ENCODE measurements at places on chromosomes 2 and 18.

- DNase-seq = no peak
Observed at GRCh38 chr18:7516266-7517117, 50.6 kb upstream of the PTPRM start.

DNA sequence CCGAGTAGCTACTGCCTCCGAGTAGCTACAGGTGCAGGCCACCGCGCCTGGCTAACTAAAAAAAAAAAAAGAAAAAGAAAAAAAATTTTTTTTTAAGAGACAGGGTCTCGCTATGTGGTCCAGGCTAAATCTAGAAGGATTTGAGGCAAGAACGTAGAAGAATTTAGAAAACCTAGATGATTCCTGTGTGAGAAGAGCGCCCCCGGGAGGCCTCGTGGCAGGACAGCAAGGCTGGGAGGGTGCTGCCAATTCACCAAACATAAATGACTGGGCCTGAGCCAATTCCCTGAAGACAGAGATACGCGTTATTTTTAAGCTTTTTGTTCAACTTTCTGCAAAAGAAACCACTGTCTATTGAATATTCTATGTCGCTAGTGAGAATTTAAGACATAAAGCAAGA is 90.1 kb upstream of the TGFA start:
- peak; percentile 71 for DNase-seq

- no peak for DNase-seq
Observed at GRCh38 chr18:58402951-58403702, 225.8 kb downstream of the ALPK2 start.

DNA sequence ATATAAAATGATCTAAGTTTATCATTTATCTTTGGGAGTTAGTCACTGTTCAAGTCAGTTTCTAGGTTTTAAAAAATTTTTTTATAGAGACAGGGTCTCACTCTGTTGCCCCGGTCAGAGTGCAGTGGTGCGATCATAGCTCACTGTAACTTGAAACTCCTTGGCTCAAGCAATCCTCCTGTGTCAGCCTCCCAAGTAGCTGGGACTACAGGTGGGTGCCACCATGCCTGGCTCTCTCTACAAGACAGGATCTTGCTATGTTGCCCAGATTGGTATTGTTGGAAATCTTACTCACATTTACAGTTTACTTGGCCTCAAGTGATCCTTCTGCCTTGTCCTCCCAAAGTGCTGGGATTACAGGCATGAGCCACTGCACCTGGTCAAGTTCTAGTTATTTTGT is 74.5 kb downstream of the MIB1 start:
- DNase-seq = no peak

- no peak for DNase-seq
Observed at GRCh38 chr2:134461511-134461910, 207.6 kb downstream of the MGAT5 start.

DNA sequence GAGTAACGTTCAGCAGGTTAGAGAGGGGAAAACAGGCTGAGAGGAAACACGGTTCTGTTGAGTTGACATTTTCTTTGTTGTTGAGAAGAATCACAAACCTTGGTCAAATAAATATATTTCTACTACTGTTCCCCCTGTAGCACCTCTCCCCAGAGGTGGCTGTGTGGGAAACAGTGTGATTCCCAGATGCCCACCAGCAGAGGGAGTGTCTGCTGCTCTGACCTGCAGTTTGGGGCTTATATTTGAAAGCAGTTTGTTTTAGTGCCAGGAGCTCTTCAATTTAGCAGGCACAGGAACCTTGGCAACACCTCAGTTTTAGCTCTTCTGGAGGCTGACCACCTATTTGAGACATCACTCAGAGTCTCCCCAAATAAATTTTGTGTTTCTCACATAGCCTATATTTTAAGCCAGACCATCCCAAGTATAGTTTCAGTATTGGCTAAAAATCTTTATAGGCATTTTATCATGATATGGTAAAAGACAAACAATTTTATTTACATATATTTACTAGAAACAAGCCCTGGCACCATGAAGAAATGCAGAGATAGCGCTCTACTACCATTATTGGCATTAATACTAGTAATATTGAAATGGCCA is 75.7 kb downstream of the PIK3C3 start:
- DNase-seq = peak; percentile 25

- no peak for DNase-seq
Observed at GRCh38 chr2:197107291-197108269, 181.1 kb upstream of the PGAP1 start.

DNA sequence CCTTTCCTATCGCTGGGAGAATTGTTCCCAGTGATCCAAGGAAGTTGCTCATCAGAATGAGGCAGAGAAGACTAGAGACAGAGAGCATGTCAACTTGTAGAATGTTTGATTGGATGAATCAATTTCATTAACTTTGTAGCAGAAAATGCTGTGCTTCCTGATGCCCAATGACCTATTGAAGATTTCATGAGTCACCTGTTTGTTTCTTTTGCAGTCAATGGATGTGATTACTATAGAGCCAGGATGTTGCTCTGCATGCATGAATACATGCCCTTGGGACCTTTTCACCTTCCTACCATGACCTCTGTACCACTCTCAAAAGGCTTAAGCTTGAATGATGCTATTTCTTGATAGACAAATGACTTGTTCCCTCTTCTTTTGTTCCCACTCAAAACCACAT is 23.3 kb downstream of the SCG2 start:
- no peak for DNase-seq

DNA sequence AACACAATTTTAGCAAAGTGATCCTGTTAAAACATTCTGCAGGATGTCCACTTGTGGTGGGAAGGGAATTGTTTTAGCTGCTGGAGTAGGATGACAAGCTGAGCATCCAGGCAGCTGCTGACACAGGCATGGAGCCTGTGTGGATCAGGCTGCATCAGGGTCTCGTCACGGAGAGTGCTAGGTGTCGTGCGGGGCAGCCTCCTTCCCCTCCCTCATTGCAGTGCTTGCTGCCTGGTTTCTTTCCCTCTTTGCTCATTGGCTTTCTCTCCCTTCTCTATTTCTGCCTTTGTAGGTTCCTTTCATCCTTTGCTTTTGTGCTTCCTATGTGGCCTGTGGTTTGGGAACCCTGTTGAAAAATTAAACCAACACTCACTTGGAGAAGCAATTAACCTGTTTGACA is 172.9 kb downstream of the TPGS2 start:
- no peak for DNase-seq

GRCh38 chr2:70435138-70435537 is 118.5 kb downstream of the TGFA start:
- no peak for DNase-seq

GRCh38 chr2:134282629-134283400 is 28.9 kb downstream of the MGAT5 start:
- DNase-seq = peak; percentile 53

GRCh38 chr2:95760806-95761525 is 169.2 kb downstream of the TRIM43 start:
- DNase-seq = peak; percentile 35

DNA sequence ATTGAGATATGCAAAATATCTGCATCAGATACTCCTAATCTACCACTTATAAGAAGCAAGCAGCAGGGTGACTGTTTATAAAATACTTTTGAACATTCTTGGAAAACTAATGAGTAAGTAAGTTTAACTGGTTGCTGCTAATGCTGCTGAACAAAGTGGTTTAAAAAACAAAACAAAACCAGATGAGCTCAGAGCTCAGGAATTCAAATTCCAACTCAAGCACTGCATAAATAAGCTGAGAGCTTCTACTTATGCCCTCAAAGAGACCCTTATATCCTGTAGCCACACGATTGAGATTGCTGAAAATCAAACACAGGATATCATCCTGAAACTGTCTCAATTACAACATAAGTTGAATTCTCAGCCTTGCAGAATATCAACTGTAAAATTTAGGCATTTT is 62.3 kb upstream of the NYAP2 start:
- DNase-seq = no peak

GRCh38 chr18:4068552-4069158 is 386.5 kb downstream of the DLGAP1 start:
- DNase-seq = peak; percentile 46

DNA sequence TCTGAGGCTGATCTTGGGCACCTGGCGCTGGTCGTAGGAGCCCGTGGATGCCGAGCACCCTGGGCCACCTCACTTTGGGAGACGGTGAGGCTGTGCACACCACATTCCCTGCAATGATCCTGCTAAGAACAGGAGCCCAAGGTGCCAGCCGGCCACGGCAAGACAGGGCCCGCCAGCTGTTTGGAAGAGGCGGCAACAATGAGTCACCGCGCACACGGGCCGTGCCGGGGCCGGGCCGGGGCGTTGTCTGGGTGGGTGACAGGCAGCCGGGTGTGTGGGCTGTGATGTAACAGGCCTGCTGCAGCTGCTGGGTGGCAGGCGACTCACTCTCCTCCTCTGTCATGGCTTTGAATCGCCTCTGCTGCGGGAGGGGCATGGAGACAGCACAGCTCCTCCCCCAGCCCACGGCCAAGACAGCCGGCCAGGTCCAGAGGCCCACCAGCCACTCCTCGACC is 49.7 kb upstream of the ODC1 start:
- peak; percentile 96 for DNase-seq

DNA sequence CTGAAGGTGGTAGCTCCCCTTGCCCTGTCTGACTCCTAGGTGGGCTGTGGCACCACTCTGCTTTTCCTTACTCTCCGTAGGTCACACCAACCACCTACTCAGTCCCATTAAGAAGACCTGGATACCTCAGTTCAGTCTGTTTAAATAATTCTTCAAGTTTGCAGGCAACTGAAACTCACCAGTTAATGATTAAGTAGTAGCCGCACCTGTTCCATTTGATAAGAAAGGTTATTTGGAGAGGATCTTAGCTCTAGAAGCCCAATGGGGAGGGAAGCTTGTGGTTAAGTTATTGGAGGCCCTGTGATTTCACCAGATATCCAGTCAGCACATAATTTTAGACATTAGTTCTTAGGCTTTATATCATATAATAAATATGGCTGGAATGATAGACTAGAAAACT is 1193.0 kb downstream of the DPP10 start:
- no peak for DNase-seq

DNA sequence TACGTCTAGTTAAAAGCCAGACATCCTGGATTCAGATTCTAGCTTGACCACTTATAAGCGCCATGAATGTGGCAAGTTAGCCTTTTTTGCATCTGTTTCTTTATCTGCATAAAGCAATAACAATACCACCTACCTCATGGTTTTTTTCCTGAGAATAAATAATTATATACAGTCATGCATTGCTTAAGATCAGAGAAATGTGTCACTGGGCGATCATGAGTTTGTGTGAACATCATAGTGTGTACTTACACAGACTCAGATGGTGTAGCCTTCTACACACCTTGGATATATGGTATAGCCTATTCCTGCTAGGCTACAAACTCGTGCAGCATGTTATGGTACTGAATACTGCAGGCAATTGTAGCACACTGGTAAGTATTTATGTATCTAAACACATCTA is 84.7 kb upstream of the PELI1 start:
- DNase-seq = no peak

- DNase-seq = no peak
Observed at GRCh38 chr18:32956591-32957315, 183.9 kb upstream of the KLHL14 start.

DNA sequence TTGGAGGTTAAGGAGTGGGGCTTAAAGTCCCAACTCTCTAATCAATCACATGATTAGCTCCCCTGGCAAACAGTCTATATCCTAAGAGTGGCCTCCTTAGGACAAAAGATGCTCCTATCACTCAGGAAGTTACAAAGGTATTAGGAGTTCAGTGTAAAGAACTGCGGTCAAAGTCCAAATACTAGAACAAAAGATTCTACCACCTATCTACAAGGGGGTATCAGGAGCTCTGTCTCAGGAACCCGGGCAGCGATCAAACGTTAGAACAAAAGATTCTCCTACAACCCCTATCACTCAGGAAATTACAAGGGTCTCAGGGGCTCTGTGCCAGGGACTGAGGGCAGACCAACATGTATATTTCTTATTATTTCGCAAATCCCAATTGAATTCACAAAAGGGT is 58.0 kb downstream of the DTNB start:
- DNase-seq = no peak

- DNase-seq = peak; percentile 88
Observed at GRCh38 chr2:173402405-173402974, 47.8 kb downstream of the CDCA7 start.

- no peak for DNase-seq
Observed at GRCh38 chr2:224538561-224539138, 46.5 kb downstream of the CUL3 start.

DNA sequence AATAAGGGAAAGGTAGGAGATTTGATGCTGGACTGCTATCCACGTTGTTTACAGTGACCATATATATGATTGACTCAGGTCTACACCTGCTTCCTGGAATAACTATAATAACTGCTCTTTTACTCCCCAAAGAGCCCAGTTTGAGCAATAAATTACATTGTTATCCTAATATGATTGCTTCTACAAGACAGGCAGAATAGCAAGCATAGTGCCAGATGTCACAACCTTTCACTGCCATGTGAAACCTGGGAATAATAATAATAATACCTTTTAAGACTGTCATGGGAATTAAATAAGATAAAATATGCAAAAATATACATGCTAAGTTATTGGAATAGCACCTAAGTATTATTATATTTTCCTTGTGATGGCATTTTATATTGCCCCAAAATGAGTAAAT is 298.7 kb downstream of the GALNT13 start:
- no peak for DNase-seq

DNA sequence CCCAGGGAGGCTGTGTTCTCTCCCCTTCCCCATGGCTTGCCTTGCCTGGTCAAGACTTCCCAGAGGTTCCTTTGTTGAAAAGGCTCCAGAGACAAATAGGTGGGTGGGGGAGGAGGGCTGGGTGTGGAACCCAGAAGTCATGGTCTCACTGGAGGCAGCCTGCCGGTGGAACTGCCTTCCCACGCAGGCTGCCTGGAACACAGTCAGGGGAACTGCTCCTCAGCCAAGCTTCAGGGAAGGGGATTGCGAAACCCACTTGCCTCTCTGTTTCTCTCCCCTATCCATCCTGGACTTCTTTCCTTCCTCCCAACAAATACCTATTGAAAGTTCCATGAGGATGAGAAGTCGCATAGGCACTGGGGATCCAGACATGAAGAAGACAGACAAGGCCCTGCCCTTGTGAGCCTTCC is 31.6 kb downstream of the MARCO start:
- DNase-seq = peak; percentile 23

GRCh38 chr2:233195027-233195426 is 56.4 kb upstream of the ATG16L1 start:
- DNase-seq = no peak

- no peak for DNase-seq
Observed at GRCh38 chr2:201813996-201814760, 7.8 kb downstream of the CDK15 start.

- DNase-seq = no peak
Observed at GRCh38 chr2:195408811-195409210, 248.2 kb upstream of the SLC39A10 start.

DNA sequence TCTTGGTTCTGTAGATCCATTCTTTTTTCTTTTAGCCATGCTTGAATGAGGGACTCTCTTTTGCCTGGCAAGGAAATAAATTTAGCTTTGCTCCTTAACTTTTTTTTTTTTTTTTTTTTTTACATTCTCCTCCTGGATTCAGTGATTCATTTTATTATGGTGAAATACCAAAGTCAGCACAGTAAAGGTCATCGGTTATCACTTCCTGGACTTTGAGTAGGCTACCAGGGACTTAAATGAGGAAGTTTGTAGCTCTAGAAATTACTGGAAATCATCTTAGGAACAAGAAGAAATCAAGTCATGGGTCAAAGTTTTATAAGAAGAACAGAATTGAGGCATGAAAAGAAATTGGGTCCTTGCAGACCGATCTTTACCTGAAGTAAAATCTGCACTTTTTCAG is 75.0 kb downstream of the SOCS6 start:
- DNase-seq = peak; percentile 28

GRCh38 chr18:9835113-9835755 is 50.5 kb upstream of the TXNDC2 start:
- DNase-seq = no peak

Data from NB4 (cell line).